ENCODE measurements at places on chromosomes 13 and 19.

- peak; percentile 33 for DNase-seq
Observed at GRCh38 chr19:12867120-12868099, 13.8 kb downstream of the DNASE2 start.

- DNase-seq, result peak; percentile 68
Observed at GRCh38 chr19:7340959-7341837, 7.5 kb upstream of the ARHGEF18 start.

GRCh38 chr19:7769171-7769570 lies 6.1 kb downstream of the CLEC4M start:
- DNase-seq, result no peak

DNA sequence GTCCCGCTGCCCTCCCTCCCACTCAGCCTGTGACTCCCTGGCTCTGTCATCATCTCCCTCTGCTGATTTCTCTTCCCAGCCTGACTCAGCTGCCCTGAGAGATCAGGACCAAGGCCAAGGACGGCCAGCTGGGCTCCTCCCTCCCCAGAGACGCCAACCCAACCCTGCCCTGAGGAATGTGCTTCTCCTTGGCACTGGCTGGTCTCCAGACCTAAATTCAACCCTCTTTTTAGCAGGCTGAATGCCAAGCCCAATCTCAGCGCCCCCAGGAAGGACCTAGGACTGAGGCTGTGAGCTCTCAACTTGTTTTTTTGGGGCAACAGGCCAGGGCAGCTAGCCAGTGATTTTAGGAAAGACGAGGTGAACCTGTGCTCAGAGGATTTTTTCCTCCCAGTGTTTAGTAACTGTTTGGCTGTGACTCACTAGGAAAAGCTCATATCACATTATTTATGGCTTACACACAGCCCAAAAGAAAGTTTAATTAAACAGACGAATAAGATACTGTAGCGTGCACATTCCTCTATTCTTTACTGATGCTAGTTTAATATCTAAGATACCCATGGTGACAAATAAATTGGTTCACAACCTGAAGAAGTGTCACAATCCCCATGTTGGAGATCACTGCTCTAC lies 7.4 kb upstream of the IGFL1 start:
- DNase-seq, result no peak

DNA sequence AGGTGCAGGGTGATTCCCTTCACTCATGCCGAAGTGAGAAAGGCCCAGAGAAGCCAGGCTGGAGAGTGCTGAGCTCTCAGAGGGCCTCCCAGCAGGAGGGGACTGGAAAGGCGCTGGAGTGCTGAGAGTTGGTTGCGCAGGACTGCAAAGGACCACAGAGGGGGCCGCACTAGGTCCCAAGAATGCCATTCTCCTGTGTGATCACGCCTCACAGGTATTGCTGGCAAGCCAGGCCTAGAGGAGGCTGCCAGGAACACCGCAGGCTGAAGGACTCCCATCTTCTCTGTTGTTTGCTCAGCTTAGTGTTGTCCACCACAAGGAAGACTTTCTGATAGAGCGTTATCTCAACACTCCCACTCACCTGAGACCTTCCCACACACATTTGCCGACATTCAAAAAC lies 165.0 kb downstream of the FGF14 start:
- DNase-seq, result no peak

DNA sequence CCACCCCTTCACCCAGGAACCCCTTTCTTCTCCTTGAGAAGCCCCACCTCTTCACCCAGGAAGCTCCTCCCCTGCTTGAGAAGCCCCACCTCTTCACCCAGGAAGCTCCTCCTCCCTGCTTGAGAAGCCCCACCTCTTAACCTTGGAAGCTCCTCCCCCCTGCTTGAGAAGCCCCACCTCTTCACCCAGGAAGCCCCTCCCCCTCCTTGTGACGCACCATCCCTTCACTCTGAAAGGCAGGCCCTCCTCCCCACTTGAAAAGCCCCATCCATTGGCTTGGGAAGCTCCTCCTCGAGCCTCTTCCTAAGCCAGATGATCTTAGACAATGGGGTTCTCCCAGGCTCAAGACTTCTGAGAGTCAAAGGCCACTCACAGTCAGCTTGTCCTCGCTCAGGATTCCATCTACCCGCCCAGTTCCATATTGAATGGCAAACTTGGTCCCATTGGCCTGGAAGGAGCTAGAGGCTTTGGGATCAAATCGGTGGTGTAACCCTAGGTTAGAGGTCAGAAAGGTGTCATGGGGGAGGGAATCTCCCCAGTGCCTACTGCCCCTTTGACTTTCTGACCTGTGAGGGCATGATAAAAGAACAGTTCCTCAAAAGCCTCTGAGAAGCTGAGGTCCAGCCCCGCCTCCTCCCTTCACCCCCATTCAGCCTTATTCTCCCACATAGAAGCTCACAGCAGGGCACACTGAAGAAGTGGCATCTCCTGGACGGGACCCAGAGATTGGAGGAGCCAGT lies 4.0 kb downstream of the NAPSA start:
- DNase-seq, result no peak

- DNase-seq, result no peak
Observed at GRCh38 chr19:7674010-7675005, 2.6 kb upstream of the MCEMP1 start.

GRCh38 chr19:35908010-35908441 lies at the start of gene TYROBP:
TYROBP (minus strand) TSS chr19:35908295; CDS start chr19:35908228, 67 bp downstream.
- no peak for DNase-seq

DNA sequence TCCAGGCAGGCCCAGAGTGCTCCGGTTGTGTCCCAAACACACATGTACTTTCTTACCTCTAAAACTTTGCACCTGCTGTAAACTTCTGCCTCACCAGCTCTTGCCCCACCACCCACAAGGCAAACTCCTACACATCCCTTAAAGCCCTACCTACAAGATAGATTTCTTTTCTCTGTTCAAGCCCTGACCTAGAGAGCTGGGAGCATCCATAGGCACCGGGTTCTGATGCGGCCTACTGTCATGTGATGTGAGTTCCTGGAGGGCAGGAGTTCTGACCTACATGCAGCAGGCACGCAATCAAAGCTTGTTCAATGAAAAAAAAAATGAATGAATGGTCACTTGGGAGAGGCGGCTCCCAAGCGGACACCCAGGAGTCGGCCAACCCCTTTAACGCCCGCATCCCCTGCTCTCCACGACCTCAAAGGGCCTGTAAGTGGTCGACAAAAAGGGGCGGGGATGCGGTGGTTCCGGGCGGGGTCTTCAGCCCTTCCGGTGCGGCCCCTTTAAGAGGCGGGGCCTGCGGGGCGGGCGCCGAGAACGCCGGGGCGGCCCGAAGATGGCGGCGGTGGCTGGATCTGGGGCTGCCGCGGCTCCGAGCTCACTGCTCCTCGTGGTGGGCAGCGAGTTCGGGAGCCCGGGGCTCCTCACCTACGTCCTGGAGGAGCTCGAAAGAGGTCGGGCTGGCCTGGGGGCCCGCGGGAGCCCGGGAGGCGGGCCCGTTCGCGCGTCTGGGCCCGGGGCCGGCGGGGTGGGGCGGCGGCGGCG lies at the start of gene MAP1S:
MAP1S (plus strand) TSS at position 534 of the 765 bp plus-strand sequence; CDS start at position 557, 23 bp downstream.
- DNase-seq, result peak; percentile 34

DNA sequence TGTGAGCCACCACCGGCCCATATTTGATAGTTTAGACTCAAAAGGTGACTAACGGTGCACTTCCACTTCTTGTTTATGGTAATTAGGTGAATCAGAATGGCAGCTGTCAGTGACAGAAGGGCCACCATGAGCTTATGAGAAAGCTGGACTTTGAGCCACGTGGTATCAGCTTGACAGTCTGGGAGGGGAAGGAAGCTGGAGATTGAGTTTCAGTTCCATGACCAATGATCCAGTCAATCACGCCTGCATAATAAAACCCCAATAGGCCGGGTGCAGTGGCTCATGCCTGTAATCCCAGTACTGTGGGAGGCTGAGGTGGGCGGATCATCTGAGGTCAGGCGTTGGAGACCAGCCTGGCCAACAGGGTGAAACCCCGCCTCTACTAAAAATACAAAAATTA lies 8.2 kb downstream of the EID2B start:
- DNase-seq, result peak; percentile 21

DNA sequence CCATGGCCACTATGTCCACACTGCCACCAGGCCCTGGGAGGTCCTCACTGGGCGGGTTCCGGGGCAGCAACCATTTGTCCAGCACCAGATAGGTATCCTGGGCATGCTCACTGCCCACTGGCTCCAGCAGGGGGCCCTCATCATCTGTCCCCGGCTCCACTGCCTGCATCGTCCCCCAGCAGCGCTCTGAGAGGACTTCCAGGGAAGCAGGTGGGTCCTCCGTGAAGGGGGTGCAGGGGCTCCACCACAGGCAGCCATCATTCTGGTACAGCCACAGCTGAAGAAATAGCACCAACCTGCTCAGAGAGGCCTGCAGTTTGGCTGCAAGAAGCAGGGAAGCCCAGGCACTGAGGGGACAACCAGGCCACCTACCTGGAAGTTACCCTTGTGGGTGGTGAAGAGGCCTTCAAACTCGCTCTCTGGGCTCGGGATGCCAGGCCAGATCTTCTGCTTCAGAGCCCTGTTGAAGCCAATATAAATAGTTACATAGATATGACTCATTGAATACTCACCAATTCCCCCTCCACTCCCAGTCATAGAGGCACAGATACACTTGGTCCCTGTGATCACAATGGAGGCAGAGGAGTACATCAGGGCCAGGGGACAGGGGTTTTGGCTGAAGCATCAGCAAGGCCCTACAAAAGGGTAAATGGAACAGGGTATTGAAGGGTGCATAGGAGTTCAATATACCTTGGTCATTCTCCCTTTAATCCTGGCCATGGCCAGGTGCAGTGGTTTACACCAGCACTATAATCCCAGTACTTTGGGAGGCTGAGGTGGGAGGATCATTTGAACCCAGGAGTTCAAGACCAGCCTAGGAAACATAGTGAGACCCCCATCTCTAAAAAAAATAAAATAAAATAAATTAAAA lies 4.1 kb downstream of the SWSAP1 start:
- DNase-seq, result no peak

DNA sequence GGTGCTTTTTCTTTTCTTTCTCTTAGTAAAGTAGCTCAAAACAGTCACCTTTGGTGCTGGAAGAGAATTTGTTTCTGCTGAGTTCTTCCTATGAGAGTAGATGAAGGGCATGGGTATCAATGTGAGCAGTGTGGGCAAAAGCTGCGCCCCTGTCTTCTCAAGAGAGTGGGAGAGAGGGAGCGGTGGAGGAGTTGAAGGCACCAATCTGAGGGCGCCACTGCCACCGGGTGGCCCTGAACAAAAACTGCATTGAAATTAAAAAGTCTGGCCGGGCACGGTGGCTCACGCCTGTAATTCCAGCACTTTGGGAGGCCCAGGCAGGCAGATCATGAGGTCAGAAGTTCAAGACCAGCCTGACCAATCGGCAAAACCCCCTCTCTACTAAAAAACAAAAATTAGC lies 28.7 kb upstream of the EPHX3 start:
- no peak for DNase-seq

DNA sequence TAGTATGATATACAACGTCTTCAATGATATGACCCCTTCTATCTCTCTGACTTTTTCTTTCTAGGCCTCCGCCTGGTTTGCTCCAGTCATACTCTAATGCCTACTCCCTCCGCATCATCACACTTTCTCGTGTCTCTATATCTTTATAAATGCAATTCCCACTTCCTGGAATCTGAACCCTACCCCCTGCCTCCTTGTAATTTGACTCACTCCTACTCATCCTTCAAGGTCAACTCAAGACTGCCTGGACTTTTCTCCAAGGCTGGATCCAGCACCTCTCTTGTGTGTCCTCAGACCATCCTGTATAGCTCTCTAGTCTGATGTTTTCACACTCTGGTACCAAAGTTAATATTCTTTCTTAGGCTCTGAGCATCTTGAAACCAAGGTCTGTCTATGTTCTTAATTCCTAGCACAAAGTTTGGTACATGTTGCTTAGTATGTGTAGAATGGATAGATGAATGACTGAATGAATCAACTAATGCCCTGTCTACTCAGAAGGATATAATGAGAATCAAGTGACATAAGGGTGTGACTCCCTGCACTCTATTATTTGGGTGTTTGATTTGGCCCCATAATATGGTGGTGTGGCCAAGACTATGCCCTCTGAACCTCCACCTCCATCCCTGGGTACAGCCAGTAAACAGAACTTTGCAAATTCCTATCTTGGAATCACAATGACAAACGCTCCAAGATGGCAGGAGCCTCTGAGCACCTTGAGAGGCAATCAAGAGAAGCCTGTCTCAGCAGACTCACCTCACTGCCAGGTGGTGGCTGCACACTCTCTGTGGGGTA lies 74.3 kb upstream of the SERP2 start:
- DNase-seq, result no peak

- DNase-seq, result no peak
Observed at GRCh38 chr19:50030225-50030624, 4.4 kb downstream of the ZNF473 start.

- DNase-seq, result no peak
Observed at GRCh38 chr13:99949679-99950413, 21.7 kb downstream of the ZIC5 start.

DNA sequence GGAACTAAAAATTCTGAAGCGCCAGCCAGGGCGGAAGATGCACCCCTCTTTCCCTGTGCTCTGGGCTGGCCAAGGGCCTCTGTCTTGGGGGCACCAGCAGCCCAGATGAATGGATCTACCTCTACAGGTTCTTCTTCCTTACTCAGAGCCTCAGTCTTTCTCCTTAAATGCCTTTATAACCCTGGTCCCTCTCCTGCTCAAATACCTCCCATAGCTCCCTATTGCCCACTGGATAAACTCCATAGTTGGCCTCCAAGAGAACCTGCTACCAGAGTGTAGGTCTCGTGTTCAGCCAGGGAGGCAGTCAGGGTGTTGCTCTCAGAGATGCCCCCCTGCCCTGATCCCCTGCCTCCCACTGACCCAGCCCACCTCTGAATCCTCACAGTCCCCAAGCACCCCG lies 30.5 kb downstream of the OR10H4 start:
- DNase-seq, result no peak

GRCh38 chr19:41172297-41173164 lies 20.5 kb upstream of the CYP2S1 start:
- no peak for DNase-seq

DNA sequence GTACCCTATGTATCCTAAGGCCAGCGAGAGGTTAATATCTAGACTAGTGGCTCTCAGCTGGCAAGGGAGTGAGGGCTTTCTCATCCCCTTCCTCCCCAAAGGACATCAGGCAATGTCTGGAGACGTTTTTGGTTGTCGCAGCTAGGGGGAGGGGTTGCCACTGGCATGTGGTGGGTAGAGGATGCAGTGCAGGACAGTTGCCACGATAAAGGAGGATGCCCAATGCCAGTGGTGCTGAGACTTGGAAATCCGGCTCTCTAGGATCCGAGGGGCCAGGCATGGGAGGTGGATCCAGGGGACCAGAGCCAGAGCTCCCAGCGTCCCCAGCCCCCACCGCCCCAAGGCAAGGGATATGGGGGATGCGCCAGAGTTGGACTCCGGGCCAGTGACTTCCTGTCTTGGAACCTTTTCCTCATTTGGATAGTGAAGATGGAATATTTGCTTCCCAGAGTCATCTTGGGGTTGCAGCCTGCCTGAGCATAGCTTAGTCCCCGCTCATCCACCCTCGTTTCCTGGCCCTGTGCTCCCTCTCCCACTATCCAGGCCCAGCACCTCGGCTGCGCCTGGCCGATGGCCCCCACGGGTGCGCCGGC lies 4.9 kb downstream of the SSC5D start:
- no peak for DNase-seq

Data from CD4-positive, alpha-beta T cell (primary cell).